DMS 273 treated with DMSO at 0.1 percent for 48 hours (cell line): ENCODE measurements at places on chromosomes 11 and 22.

DNA sequence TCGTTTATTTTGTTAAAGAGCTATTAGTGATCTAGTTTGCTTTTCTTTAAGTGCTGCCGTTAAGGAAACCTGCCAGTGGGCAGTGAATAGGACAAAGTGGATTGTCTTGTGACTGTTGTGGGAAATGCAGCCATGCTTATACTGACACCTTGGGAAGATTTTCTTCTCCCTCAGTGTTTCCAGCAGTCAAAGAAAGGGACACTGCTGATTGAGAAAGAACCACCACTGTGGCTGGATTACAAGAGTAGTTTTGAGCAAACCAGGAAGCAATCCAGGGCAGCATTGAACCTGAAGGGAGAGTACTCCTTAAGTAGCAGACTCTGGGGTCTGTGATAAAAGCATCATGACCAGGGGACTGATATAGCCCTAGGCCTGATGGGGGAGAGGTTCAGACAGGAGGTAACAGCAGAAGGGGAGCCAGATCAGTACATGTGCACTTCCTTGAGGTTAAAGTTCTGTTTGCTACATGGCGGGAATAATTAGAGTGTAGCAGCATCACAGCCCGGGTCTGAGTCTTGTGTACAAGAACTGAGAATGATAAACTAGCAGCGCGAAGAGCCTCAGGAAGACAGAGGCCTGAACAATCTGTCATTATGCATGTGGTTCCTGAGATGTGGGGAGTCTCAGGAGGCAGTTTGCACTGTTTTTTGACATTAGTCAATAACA lies 167.8 kb downstream of the C11orf91 start:
- DNase-seq, result no peak

DNA sequence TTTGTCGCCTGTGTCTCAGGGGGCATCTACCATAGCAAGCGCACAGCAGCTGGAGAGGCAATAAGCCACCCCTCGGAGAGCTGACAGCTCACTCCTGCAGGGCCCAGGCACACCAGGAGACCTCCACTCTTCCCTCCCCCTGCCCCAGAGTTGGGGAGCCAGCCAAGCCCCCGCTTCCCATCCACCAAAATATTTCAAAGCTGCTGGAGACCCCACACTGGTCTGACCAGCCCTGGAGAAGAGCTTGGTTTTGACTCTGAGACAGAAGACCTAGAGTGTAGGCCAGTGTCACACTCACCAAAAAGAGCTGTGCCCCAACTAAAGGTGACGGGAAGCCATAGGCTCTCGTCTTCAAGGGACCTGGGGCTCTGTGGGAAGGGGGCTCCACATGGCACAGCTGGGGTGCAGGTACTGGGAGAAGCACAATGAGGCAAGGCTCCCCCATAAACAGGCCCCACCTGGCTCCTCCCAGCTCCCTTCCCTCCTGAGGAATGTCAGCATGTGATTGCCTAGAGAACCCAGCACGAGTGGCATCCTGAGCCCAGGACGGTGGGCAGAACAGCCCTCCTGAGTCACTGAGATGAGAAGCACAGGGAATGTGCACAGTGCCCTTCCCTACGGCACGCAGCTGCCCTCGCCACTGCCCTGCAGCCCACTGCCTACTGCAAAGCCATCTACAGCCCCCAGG lies 5.8 kb upstream of the GNAZ start:
- DNase-seq, result no peak

GRCh38 chr11:6927030-6927617 lies 898 bp downstream of the ZNF215 start:
- DNase-seq, result no peak

GRCh38 chr11:31960126-31960525 lies 130.7 kb upstream of the RCN1 start:
- no peak for DNase-seq

GRCh38 chr22:29344137-29344536 lies 28.6 kb upstream of the RASL10A start:
- peak; percentile 66 for DNase-seq

- DNase-seq, result no peak
Measured at GRCh38 chr11:33347490-33348125, 90.4 kb downstream of the HIPK3 start.

- DNase-seq, result no peak
Measured at GRCh38 chr11:131423688-131424087, 53.3 kb downstream of the NTM start.

DNA sequence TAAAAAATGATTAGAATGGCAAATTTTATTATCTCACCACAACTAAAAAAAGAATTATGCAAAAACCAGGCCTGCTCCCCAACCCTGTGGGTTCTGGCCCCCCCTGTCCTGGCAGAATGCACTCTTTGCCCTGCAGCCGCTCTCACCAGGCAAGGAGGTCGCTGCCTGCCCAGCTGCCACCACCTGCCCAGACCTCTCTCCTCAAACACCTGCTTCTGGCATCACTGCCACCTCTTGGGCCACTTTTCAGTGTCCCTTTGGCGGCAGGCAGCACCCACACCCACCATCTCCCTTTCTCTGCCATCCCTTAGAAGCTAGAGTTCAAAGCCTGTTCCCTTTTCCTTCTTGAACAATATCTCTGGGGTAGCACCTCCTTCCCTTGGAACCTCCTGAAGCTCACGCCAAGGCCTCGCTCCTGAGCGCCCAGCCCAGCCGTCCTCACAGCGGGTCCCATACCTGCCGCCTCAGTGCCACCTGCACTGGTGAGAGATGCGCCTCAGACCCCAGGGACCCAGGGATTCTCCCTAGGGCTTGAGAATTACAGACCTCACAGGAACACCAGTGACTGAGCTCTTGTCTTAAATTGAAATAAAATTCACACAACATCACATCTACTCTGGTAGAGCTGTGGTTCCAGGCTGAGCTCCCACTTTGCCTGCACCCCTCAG lies 44.6 kb downstream of the SGSM3 start:
- DNase-seq, result no peak

DNA sequence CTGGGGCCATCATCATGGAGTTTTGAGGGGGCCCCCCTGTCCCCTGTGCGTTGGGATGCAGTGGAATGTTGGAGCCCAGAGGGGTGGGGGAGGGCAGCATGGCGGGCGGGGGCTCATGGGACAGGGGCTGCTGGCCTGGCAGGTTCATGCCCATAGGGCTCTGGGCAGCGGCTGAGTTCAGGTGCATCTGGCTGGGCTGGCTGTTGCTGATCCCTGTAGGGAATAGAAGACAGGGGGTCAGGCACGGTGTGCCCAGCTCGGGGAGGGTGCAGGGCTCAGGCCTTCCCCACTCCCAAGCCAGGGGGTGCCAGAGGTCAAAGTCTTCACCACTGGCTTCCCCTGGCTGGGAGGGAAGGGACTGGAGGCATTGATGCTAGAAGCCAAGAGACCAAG lies 15.6 kb downstream of the CXCR5 start:
- no peak for DNase-seq

DNA sequence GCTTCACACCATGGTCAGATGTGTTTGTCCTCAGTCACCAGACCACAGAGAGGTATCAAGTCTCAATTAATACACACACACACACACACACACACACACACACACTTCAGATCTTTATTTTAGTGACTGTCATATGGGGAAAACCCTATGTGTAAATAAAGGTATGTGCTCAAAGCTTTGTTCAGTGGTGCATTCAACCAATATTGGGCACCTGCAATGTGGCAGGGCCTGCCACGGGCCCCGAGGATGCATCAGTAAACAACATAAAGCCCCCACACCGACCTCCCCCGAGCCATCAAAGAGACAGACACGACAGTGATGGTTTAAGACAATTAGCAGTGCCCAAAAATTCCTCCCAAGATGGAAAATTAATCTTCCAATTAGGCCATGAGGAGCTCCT lies 51.6 kb downstream of the SHANK2 start:
- DNase-seq, result no peak

DNA sequence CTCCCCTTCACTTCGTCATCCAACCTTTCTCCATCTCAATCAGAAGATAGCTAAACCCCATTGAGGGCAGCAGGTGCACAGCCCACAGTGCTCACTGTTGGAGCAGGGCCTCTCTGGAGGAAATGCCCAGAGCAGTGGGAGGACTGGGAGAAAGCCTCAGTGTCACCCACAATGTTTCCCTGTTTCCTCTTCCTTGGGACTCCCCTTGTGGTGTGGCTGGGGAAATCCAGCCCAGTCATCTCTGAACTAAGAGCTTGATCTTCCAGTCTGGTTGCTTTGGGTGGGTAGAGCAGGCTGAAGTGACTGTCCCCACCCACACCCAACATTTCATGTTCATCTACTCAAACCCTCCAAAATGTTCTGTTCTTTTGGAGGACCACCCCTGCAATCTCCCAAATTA lies 29.8 kb upstream of the EED start:
- no peak for DNase-seq

DNA sequence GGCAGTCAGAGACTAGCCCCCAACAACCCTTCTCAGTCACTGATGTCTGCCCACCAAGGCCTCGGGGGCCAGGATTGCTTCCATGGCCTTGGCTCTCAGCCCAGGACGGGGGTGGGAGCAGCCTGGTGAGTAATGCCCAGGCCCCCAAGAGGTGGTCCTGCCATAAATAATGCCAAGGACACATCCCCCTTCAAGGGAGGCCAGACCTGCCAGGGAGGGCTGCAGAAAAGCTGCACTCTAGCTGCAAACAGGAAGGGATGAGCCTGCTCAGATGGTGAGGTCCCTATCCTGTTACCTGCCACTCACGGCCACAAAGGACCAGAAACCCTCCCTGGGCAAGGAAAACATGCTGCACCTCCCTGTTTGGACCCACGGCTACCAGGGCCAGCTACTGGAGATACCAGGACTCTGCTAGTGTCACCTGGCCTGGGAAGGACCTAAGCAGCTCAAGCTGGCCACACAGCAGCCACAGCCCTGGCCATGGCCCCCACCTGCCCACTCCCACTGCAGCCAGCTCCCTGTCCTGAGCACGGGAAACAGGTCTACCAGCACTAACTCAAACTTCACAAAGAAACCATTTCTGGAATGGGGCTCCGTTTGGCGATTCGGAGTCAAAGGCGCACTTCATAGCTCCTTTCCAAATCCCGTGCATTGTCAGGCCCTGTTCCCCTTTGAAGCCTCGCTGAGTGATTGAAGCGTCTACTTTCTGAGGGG lies 12.1 kb downstream of the GNB1L start:
- no peak for DNase-seq
